ENCODE measurements at places on chromosomes 1 and 21.

- no peak for DNase-seq
Measured at GRCh38 chr1:237903961-237904360, 13.2 kb upstream of the ZP4 start.

GRCh38 chr1:234950598-234950997 lies 178.0 kb downstream of the TOMM20 start:
- DNase-seq: no peak

GRCh38 chr1:64000021-64000420 lies 203.4 kb upstream of the UBE2U start:
- no peak for DNase-seq

GRCh38 chr1:33181921-33182341 lies at the start of gene TRIM62:
Gene TRIM62 (minus strand): TSS chr1:33182043. CDS start chr1:33181432, 611 bp downstream.
- DNase-seq: peak; percentile 71

- DNase-seq: no peak
Measured at GRCh38 chr1:8252266-8252951, 65.5 kb upstream of the SLC45A1 start.

DNA sequence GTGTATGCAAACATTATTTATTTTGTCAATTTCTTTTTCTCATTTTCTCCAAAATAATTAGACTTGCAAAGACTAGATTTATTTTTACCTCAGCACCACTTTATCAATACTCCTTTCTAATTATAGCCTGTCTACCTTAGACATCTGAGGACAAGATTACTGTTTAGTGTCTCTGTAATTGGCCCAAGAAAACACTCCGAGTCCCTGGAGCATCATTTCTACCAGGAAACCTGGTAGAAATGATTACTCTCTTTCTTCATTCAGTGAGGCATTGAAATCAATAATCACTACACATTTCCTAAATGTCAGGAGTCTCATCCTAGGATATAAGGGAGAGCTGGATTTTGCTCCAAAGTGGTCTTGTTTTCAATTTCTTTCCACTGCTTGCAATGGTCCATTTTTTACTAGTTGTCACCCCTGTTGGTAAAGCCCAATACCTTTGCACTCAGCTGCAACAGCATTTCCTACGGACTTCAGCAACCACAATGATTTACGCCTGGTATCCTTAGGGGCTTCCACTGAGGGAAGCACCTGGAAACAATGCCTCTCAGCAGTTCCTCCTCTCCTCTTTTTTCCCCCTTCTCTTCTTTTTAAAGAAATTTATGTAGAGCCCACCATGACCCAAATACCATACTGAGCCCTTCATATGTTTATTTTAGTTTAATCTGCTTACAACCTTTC lies 64.6 kb downstream of the GRIK1 start:
- DNase-seq: no peak

- DNase-seq: no peak
Measured at GRCh38 chr1:145918992-145919939, 749 bp upstream of the PEX11B start.

- no peak for DNase-seq
Measured at GRCh38 chr1:27471477-27471876, 18.5 kb downstream of the WASF2 start.

- DNase-seq: no peak
Measured at GRCh38 chr1:48903291-48903690, 126.6 kb upstream of the BEND5 start.

DNA sequence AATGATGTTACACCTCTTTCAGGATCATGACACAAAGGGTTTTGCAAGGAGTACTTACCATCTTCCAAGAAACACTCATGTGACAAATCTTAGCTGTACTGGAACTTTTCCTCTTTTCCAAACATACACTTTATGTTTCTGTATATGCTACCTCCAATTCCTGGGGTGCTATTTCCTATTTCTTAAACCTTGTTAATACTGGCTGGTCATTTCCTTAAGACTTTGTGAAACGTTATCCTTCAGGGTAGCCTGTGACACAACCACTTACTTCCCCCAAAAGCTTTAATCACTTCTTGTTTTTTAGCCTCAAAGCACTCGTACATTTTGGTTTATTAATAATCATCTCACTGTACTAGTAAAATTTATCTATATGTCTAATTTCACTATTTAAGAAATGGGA lies 39.4 kb downstream of the OR10Z1 start:
- DNase-seq: no peak

GRCh38 chr21:41970751-41971653 lies 17.2 kb upstream of the C2CD2 start:
- DNase-seq: no peak

DNA sequence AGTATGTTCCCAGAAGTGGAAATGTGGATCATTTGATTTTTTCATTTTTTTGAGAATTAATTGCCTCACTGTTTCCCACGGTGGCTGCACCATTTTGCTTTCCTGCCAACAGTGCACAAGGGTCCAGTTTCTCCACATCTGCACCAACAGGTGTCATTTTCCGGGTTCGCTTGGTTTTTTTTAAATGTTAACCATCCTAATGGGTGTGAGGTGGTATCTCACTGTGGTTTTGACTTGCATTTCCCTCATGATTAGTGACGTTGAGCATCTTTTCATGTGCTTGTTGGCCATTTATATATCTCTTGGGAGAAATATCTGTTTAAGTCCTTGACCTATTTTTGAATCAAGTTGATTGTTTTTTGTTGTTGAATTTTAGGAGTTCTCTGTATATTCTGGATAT lies 3.0 kb downstream of the COL6A2 start:
- no peak for DNase-seq

DNA sequence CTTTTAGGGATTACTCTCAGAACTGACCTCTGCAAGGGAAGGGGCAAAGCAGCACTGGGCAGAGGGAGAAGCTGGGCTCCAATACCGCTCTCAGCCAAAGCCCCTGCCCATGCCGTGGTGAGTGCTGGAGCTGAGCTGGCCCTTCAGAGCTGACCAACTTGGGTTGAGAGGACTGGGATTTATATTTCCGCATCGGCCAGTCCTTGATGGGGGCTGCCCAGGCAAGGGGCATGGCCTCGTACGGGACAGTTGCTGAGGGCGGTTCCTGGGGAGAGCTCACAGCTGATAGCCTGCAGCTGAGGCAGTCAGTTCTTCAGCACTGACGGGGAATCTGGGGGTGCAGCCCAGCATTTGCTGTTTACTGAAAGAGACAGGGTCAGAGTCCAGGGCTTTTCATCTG lies 8.0 kb downstream of the HUNK start:
- DNase-seq: no peak

All from fibroblast of skin of left quadriceps (primary cell).